ENCODE measurements at places on chromosomes 5 and 9. TPM values are rescaled to one million over a fixed set of nuclear protein-coding genes. Genes with fewer than 3 reads are reported as not detected.

The SV2C gene
- 0.05 TPM for total RNA-seq

The FCN2 gene
- total RNA-seq: not detected

DNA sequence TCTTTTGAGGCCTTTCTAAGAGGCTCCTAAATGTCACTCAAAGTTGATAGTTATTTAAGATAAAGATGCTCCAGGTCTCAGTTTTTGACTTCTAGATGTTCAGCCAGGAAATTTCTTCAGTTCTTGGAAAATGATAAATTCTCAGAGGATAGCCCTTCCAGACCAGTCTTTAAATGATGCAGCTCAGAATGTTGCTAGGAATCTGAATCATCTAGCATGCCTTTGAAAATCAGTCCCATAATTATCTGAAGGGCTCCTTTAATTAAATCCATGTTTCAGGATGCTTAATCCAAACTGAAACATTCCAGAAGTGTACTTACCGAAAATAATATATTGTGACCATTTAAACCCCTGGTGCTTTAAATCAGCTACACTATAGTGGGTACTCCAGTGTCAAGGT is 107.5 kb upstream of the FBN2 start:
- DNase-seq: no peak

The GLRA1 gene
- total RNA-seq: not detected

- DNase-seq: no peak
These were observed 245.7 kb upstream of the ELAVL2 start for GRCh38 chr9:24071716-24072115.

All from posterior vena cava (tissue), 2 donors.